ENCODE measurements at places on chromosomes 6 and 20. TPM values are rescaled to one million over a fixed set of nuclear protein-coding genes. Genes with fewer than 3 reads are reported as not detected.

The ORC3 gene
- polyA plus RNA-seq: 11.3 TPM

The OR2B6 gene
- not detected for polyA plus RNA-seq

The ADNP gene
- 9.4 TPM for polyA plus RNA-seq

The GLP1R gene
- not detected for polyA plus RNA-seq

The TFAP2A gene
- 0.38 TPM for polyA plus RNA-seq

The SIRPD gene
- not detected for polyA plus RNA-seq

The LGSN gene
- not detected for polyA plus RNA-seq

The TNXB gene
- polyA plus RNA-seq: 11.1 TPM

The ADGRG6 gene
- 0.18 TPM for polyA plus RNA-seq

The DDX43 gene
- polyA plus RNA-seq: 1.6 TPM

The MYBL2 gene
- polyA plus RNA-seq: 1.3 TPM

The TUBB2B gene
- polyA plus RNA-seq: 2.8 TPM

The SOX4 gene
- polyA plus RNA-seq: 4.5 TPM

The SLC22A7 gene
- not detected for polyA plus RNA-seq

The ERVFRD-1 gene
- not detected for polyA plus RNA-seq

Data from aorta (tissue), 5 donors.